ENCODE measurements at places on chromosomes 2 and 18. TPM values are rescaled to one million over a fixed set of nuclear protein-coding genes. Genes with fewer than 3 reads are reported as not detected.
A peak's percentile ranks its signal among the peaks of the same experiment; 100 is the strongest.

Gene BCL2
- total RNA-seq, result 30.9 TPM

Gene FBXO41
- total RNA-seq, result 5.0 TPM

Gene SULT1C2
- total RNA-seq, result 4.8 TPM

GRCh38 chr18:10057894-10058791, 144.3 kb downstream of the VAPA start:
- peak overlapping the region; percentile 43 for H3K27ac ChIP-seq
- no peaks in the 10 kb centered on the region for H3K27me3 ChIP-seq
- H3K36me3 ChIP-seq, result no peaks in the 10 kb centered on the region
- DNase-seq, result no peak
- H3K4me1 ChIP-seq, result peaks cover 13% of the 10 kb centered on the region

GRCh38 chr2:173523497-173523896, 168.8 kb downstream of the CDCA7 start:
- H3K27ac ChIP-seq, result no peak overlapping the region
- no peaks in the 10 kb centered on the region for H3K27me3 ChIP-seq
- no peak overlapping the region for H3K4me3 ChIP-seq
- peaks cover 3% of the 10 kb centered on the region for H3K4me1 ChIP-seq
- no peak for DNase-seq

Gene ATG4B
- 74.9 TPM for total RNA-seq

DNA sequence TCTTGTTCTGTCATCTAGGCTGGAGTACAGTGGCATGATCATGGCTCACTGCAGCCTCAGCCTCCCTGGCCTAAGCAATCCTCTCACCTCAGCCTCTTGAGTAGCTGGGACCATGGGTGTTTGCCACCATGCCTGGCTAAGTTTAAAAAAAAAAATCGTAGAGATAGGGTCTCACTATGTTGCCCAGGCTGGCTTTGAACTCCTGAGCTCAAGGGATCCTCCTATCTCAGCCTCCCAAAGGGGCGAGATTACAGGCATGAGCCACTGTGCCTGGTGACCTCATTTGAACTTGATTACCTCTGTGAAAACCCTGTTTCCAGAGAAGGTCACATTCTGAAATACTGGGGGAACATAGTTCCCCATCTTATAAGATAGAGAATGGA, 190.3 kb downstream of the NEDD4L start:
- H3K27me3 ChIP-seq, result no peaks in the 10 kb centered on the region
- H3K27ac ChIP-seq, result peak overlapping the region; percentile 55
- no peak for DNase-seq
- H3K4me1 ChIP-seq, result peaks cover 4% of the 10 kb centered on the region
- H3K4me3 ChIP-seq, result no peak overlapping the region
- peaks cover 3% of the 10 kb centered on the region for H3K36me3 ChIP-seq

GRCh38 chr2:28594000-28594331, 98.1 kb downstream of the PLB1 start:
- peak overlapping the region; percentile 86 for H3K27ac ChIP-seq
- H3K4me3 ChIP-seq, result no peak overlapping the region
- no peaks in the 10 kb centered on the region for H3K36me3 ChIP-seq
- no peak for DNase-seq
- H3K27me3 ChIP-seq, result no peaks in the 10 kb centered on the region

- H3K27ac ChIP-seq, result no peak overlapping the region
- peak; percentile 89 for DNase-seq
- H3K4me1 ChIP-seq, result peaks cover 7% of the 10 kb centered on the region
- H3K27me3 ChIP-seq, result no peaks in the 10 kb centered on the region
- H3K4me3 ChIP-seq, result no peak overlapping the region
Observed at GRCh38 chr18:574865-575645, 5.1 kb upstream of the CETN1 start.

DNA sequence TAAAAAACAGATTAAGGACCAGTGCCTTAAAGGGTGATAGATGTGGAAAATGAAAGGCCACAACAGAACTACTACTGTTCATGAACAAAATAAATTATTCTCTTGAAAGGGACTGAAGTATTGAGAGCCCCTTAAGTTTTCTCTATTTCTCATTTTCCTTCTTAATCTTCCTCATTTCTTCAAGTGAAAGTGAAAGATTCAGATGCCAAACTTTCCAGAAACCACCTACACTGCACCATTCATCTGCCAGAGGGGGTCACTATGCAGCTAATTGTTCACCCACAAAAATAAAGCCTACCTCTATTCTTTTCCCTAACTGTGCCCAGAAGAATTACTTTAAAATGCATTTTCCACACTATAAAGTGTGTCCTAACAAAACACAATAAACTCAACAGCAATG, 140.1 kb downstream of the NR4A2 start:
- no peak overlapping the region for H3K4me3 ChIP-seq
- H3K27ac ChIP-seq, result no peak overlapping the region
- H3K4me1 ChIP-seq, result no peaks in the 10 kb centered on the region
- DNase-seq, result no peak
- no peaks in the 10 kb centered on the region for H3K27me3 ChIP-seq

Gene CYTIP
- total RNA-seq, result 21.4 TPM

DNA sequence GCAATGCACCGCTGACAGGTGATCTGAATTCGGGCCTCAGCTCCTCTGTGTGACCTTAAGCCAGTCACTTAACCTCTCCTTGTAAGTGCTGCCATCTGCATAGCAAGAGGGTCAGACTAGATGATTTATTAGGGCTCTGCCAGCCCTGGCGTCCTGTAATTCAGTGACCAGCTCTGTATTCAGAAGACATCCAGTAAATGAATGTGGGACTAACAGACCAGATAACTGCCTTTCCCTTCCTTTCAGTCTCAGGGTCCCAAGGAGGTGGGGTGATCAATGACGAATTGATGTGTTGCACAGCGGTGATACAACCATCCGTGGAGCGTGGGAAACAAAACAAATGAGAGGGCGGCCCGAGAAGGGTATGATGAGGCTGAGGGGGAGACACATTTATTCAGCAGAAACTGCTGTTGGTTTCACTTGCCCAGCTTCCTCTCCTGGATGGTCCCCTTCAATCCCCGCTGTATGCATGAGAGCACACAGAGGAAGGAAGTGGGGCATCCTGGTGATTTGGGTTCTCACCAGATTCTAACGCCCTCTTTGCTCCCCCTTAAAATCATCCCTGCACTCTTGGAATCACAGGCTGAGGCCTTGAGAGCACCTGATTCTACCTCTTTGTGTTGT, 92.8 kb downstream of the VIT start:
- H3K27me3 ChIP-seq, result peaks cover under 1% of the 10 kb centered on the region
- H3K27ac ChIP-seq, result no peak overlapping the region
- H3K4me1 ChIP-seq, result no peaks in the 10 kb centered on the region
- no peak for DNase-seq
- H3K4me3 ChIP-seq, result no peak overlapping the region

DNA sequence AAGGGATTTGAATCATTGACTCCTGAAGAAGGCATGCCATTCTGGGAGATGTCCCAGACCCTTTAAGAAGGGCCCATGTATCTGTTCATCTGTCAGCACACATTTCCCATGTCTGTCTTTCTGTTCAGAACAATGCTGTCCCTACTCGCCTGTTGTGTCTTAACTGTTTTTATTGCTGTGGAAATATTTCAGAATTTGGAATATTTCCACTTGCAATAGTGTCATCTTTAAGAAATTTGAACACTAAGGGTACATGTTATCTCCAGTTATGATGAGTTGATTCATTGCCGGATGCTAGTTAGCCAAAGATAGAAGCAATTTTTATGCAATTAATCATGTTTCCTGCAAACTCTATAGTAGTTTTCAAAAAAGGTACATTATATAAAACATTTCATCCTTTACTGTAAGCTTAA, 36.9 kb upstream of the NT5C1B start:
- peaks cover 6% of the 10 kb centered on the region for H3K4me1 ChIP-seq
- H3K4me3 ChIP-seq, result no peak overlapping the region
- no peak overlapping the region for H3K27ac ChIP-seq
- peak; percentile 32 for DNase-seq

Gene TMEM198
- 1.3 TPM for total RNA-seq

DNA sequence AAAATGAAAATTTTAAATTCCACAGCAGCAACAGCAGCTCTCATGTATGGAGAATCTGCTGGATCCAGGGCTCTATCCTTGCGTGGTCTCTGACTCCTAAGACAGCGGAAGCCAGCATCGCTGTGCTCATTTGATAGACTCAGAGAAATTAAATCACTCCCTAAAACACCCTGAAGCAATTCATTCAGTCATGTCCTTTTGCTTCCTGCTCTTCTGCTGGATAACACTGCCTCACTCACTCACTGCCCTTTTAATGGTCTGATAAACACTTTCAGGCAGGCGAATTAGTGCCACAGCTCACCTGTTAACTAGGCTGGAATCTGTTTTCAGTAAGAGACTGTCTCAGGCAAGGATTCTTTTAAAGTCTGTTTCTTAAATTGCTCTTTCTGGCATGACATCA, 10.0 kb downstream of the WIPF1 start:
- no peak overlapping the region for H3K27ac ChIP-seq
- no peak overlapping the region for H3K4me3 ChIP-seq
- H3K36me3 ChIP-seq, result peaks cover 4% of the 10 kb centered on the region
- DNase-seq, result no peak

GRCh38 chr2:9692456-9693195, 61.8 kb upstream of the YWHAQ start:
- H3K4me1 ChIP-seq, result no peaks in the 10 kb centered on the region
- no peak overlapping the region for H3K4me3 ChIP-seq
- no peaks in the 10 kb centered on the region for H3K36me3 ChIP-seq
- no peak for DNase-seq

- H3K27me3 ChIP-seq, result no peaks in the 10 kb centered on the region
- no peak overlapping the region for H3K27ac ChIP-seq
- H3K36me3 ChIP-seq, result no peaks in the 10 kb centered on the region
- no peak overlapping the region for H3K4me3 ChIP-seq
Observed at GRCh38 chr18:75320506-75320905, 107.0 kb downstream of the SMIM21 start.

Gene UNC50
- 36.4 TPM for total RNA-seq

- H3K4me1 ChIP-seq, result no peaks in the 10 kb centered on the region
- no peaks in the 10 kb centered on the region for H3K36me3 ChIP-seq
- peak; percentile 21 for DNase-seq
- H3K4me3 ChIP-seq, result no peak overlapping the region
- no peaks in the 10 kb centered on the region for H3K27me3 ChIP-seq
Observed at GRCh38 chr2:72846171-72847095, 20.6 kb upstream of the EXOC6B start.

GRCh38 chr2:201754717-201755415, 25.9 kb downstream of the ALS2 start:
- no peaks in the 10 kb centered on the region for H3K27me3 ChIP-seq
- no peak overlapping the region for H3K27ac ChIP-seq
- H3K4me3 ChIP-seq, result no peak overlapping the region
- peaks cover 10% of the 10 kb centered on the region for H3K36me3 ChIP-seq

Gene IL1A
- 3.5 TPM for total RNA-seq

DNA sequence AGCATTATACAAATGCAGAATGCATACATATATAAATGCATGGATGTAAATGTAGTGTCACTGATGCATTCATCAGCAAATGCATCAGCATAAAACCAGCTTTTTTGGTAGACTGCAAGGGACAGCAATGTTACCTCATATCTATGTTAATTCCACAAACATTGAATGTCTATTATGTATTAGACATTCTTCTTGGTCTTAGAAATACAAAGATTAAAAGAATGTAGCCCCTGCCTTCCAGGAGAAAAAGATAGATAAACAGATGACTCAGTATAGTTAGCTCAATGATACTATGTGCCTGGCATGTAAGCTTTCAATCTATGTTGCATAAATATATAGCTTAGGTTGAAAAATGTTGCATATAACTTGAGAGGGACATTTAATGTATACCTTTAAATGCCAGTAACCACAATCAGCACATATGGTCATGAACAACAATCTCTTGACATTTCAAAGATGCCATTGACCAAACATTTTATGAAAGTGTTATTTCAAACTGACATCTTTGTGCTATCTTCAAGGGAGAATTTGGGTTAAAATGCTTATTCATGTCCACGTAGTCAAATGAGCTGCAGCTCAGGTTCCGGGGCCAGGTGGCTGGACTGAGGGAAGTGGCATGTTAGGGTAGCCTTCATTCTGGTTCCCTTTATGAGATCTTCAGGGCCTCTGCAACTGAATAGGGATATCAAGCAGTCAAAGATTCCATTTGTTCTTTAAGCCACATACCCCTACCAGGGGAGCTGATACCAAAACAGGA, 45.2 kb upstream of the GCG start:
- H3K27ac ChIP-seq, result no peak overlapping the region
- H3K27me3 ChIP-seq, result no peaks in the 10 kb centered on the region
- H3K4me1 ChIP-seq, result no peaks in the 10 kb centered on the region
- no peak overlapping the region for H3K4me3 ChIP-seq
- H3K36me3 ChIP-seq, result no peaks in the 10 kb centered on the region

GRCh38 chr2:24742730-24743129, 50.5 kb downstream of the PTRHD1 start:
- peaks cover 28% of the 10 kb centered on the region for H3K36me3 ChIP-seq
- DNase-seq, result no peak
- H3K27ac ChIP-seq, result no peak overlapping the region
- no peaks in the 10 kb centered on the region for H3K27me3 ChIP-seq
- no peak overlapping the region for H3K4me3 ChIP-seq

- no peak for DNase-seq
- H3K36me3 ChIP-seq, result no peaks in the 10 kb centered on the region
- no peak overlapping the region for H3K27ac ChIP-seq
- no peak overlapping the region for H3K4me3 ChIP-seq
- H3K27me3 ChIP-seq, result no peaks in the 10 kb centered on the region
Observed at GRCh38 chr18:46199515-46200147, 95.4 kb downstream of the HAUS1 start.

- peaks cover 3% of the 10 kb centered on the region for H3K4me1 ChIP-seq
- DNase-seq, result peak; percentile 30
- H3K27ac ChIP-seq, result peak overlapping the region; percentile 76
- no peaks in the 10 kb centered on the region for H3K36me3 ChIP-seq
- peak overlapping the region; percentile 93 for H3K4me3 ChIP-seq
Observed at GRCh38 chr2:62197011-62197924, 1.4 kb downstream of the B3GNT2 start.

- peak; percentile 18 for DNase-seq
- H3K4me3 ChIP-seq, result no peak overlapping the region
- H3K27ac ChIP-seq, result no peak overlapping the region
- H3K36me3 ChIP-seq, result no peaks in the 10 kb centered on the region
- H3K4me1 ChIP-seq, result no peaks in the 10 kb centered on the region
Observed at GRCh38 chr18:36379435-36379984, 82.0 kb downstream of the FHOD3 start.

Gene PIEZO2
- 33.2 TPM for total RNA-seq

Data from lung (tissue), 17 donors.